ENCODE measurements at places on chromosomes 1 and 21.

GRCh38 chr1:102550729-102551384, 554.1 kb upstream of the OLFM3 start:
- DNase-seq: peak; percentile 0

DNA sequence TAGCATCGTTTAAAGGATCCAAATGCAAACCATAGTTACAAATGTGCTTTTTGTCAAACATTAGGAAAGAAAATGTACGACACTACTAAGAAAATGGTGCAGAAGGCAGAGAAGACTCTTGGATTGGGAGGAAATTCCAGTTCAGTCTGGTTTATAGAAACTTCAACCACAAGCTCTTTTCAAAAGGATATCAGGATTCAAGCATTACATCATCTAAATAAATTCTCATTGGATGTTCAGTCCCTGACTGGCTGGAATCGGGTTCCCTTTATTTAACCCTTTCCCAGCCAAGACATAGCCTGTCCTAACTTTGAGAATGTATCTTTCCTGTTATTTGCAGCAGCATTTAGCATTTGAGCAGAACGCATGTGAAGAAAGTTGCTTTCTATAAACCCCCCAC, 184.6 kb downstream of the LMO4 start:
- DNase-seq: no peak

DNA sequence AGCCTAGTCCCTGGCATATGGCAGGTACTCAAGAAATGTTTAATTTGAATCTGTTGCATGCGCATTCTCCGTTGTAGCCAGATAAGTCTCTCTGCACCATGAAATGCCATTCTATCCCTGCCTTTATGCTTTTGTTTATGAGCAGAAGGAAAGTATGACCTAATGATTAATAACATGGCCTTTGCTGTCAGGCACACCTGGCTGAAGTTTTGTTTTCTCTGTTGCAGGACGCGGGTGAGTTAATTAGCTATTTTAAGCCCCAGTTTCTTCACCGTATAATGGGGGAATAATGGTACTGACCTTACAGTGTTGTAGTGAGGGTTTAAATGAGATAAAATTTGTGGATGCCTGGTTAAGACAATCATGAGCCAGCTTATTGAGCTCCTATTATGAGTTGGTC, 87.7 kb downstream of the ST6GALNAC3 start:
- no peak for DNase-seq

- DNase-seq: peak; percentile 43
Observed at GRCh38 chr1:235015291-235015985, 113.2 kb downstream of the TOMM20 start.

GRCh38 chr1:220572416-220572815, 44.5 kb downstream of the MARK1 start:
- DNase-seq: no peak

GRCh38 chr1:71738910-71739309, 543.4 kb downstream of the NEGR1 start:
- no peak for DNase-seq

DNA sequence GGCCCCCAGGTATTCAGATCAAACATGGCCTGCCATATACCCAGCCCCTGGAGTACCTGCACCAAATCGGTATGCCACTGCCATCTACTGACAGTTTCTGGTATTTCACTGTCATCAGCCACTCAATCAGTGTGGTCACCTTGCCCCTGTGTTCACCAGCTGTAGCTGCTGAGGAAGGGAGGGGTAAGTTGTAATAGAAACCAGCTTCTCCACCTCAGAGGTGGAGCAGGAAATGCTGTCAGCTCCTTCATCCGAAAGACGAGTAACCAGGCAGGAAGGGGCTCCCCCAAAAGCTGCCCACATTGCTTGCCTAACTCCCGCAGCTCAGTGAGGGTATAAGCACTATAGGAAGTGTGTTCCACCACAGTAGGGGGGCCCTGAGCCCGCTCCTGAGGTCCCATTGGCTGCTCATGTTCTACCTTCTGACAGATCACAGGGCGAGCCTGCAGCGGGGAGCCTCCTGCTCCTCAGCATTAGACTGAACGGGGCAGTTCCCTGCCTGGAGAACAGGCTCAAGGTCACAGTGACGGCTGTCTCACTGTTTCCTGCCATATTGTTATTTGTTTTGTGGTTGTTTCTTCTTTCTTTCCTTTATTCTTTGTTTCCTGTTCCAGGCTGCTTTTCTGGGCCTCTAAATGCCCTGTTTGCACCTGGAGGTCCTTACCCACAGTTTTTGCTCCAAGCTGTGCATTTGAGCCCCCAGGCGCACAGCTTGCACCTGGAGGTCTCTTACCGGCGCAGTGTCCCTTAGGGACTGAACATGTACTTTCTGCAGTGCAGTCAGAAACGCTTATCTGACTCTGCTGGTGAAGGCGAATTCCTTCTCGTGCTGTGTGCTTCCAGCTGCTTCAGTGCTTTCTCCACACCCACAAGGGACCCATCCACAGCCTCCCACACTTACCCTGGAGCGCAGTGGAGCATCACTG, 1638.3 kb downstream of the MRPL39 start:
- peak; percentile 53 for DNase-seq

DNA sequence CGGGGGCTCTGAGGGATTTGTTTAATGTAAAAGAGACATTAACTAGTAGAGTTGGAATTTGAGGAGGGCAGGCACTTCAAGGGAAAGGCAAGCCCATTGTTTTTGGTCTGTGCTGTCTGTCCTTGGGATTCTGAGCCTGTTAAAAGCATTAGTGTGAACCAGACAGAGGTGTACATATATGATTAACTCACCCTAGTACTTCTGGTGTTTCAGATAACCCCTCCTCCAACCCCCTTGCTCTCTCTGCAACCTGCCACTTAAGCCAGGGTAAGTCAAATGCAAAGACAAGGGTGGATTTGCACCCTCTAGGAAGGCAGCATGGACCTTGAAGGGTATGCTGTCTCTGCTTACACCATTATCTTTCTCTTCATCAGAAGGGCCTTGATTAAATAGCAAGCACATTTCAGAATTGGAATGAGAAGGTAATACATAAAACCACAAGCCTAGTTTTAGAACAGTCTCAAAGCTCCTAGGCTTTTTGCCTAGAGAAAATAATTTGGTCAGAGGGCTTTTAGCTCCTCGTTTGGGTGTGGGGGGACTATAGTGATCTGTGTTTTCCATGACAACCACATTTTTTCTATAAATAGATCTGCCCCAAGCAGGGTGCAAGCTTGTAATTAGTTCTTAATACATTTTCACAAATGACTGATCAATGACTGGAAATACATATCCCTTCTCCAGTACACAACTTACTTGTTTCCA, 120.7 kb upstream of the SGIP1 start:
- DNase-seq: no peak

DNA sequence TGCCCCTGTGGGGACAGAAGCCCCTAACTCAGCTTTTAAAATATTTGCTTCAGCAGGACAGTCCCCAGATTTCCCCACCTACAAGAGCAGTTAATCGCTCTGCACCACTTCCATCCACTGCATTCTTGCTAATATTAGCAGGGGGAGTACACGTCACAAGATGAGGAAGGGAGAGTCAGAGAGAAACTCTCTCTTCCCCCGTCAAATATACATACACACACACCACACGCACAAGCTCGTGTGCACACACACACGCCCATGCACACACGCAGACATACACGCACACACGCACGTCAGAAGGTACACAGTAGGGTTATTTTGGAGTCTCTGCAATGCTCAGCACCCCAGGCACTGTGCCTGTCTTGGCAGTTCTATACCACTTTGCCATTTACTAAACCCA, 2.1 kb downstream of the CLCA1 start:
- no peak for DNase-seq

DNA sequence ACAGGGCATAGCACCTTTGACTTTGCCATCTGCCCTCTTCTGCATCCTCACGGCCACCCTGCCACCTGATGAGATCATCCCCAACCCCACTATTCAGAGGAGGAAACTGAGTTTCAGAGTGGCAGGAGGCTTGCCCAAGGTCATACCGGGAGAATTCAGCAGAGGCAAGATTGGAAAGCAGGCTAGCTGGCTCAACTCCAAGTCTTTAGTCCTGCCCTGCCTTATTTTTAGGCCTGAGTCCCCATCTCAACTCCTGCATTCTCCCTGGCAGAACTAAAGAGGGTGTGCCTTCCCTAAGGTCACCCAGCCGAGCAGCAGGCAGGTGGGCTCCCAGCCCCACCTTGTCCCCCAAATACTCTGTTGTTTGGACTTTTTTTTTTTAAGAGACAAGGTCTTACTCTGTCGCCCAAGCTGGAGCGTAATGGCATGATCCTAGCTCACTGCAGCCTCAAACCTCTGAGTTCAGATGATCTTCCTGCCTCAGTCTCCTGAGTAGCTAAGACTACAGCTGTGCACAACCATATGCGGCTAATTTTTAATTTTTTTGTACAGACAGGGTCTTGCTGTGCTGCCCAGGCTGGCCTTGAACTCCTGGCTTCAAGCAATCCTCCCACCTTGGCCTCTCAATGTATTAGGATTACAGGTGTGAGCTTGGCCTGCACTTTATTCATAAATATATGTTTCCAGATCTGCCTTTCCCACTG, 13.8 kb upstream of the FGR start:
- DNase-seq: no peak

DNA sequence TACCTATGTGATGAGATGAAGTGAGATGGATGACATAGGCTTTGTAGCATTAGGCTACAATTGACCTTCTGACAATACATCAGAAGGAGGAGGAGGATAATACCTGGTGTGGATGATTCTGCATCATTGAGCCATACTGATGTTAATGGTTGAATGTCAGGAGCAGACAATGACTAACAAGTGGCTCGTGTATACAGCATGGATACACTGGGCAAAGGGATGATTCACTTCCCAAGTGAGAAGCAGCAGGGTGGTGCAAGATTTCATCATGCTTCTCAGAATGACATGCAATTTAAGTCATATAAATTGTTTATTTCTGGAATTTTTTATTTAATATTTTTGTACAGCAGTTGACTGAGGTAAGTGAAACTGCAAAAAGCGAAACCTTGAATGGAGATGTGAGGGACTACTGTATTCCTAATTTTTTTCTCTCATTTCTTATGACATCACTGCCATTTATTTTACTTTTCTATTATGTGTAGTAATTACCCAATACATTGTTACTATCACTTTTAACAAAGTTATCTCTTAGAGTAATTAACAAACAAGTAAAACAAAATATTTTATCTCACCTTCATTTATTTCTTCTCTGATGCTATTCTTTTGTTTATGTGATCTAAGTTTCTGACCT, 34.4 kb upstream of the COP1 start:
- DNase-seq: no peak

DNA sequence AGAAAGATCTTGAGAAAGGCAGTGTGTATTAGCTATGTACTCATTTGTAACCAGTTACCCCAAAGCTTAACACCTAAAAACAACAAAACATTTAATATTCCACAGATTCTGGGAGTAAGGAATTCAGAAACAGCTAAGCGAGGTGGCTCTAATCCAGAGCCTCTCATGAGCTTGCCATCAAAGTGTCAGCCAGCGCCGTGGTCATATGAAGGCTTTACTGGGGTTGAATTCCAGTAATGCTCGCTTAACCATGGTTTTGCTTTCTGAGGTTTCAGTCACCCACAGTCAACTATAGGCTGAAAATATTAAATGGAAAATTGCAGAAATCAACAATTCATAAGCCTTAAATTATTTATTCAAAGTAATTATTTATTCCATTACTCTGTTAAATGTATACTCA, 101.8 kb downstream of the CLIC6 start:
- no peak for DNase-seq

- DNase-seq: no peak
Observed at GRCh38 chr1:208254376-208254775, 10.2 kb upstream of the PLXNA2 start.

- DNase-seq: no peak
Observed at GRCh38 chr1:17927952-17928351, 172.8 kb downstream of the ACTL8 start.

DNA sequence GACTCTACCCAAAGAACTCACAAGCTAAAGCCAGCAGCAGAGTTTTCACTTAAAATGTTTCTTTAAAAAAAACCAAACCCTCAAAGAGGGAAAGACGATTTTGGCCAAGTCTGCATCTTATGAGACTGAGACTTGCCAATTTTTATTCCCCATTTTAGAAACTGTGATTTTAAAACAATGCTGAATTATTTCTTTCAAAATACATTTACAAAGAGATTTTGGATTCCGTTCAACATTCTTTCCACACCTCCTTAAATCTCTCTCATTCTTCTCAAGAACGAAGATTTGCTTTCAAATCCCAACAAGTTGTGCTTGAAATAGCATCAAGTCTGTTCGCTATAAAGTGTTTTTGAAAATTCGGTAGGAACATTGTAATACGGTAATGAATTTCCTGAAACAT, 133.9 kb upstream of the VANGL1 start:
- no peak for DNase-seq

- DNase-seq: no peak
Observed at GRCh38 chr1:232130815-232131480, 499.0 kb downstream of the SIPA1L2 start.

DNA sequence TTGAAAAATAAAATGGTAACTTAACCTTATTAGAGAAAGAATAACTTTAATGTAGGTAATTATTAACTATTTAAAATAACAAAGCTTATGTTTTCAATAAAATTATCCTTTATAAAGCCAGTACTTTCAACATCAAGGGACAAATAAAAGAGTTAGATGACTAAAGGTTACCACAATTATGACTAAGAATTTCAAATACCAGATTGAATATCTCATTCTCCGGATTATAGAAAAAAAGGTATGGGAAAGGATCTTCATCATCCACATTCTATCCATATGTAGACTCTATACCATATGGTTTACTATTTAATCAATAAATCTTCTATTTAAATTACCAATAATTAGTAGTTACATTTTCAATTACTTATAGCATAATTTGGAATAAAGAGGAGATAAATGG, 62.8 kb downstream of the TOR3A start:
- no peak for DNase-seq

GRCh38 chr21:35428489-35428888, 379.4 kb upstream of the RUNX1 start:
- peak; percentile 7 for DNase-seq

- no peak for DNase-seq
Observed at GRCh38 chr1:154400381-154400801, 4.8 kb upstream of the IL6R start.

- DNase-seq: no peak
Observed at GRCh38 chr1:160193832-160194736, 3.7 kb downstream of the CASQ1 start.

GRCh38 chr1:20619999-20620398, 13.3 kb upstream of the PINK1 start:
- DNase-seq: no peak
